ENCODE measurements at places on chromosomes 2 and 18.
A peak's percentile ranks its signal among the peaks of the same experiment; 100 is the strongest.

- peak; percentile 12 for DNase-seq
Measured at GRCh38 chr18:5057386-5058348, 139.4 kb downstream of the AKAIN1 start.

GRCh38 chr18:50633992-50634391 lies 74.1 kb downstream of the MAPK4 start:
- DNase-seq = no peak

DNA sequence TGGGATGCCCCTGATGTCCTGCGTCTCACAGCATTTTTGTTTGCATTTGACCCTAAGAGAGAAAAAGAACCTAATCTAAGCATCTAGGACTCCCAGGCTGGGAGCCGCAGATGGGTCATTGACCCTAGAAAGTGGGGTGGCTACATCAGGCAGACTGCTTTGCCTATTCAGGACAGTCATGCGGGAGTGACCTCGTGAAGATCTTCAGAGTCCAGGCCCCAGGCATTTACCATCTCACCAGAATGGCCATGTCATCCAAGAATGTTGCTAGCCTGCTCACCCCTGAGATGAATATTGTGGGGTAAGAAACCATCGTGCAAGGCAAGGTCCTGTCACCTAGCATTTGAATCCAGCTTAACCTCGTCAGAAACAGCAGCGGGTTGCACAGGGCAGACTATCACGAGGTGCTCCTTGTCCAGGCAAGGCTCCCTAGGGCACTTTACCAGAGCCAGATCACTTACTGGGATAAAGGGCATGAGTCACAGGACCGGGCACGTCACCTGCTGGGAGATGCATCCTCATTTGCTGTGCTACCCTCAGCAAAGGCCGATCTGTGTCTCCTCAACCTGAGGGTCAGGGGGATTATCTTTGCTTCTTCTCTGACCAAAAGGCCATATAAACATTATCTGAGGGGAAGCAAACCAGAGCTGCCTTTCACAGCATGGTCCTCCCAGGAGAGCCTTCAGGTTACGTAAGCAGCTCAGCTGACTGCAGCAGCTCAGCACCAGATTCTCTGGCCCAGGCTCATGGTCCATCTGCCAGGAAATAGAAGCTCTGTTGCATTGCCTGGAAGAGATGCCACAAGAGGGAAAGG lies 162.3 kb downstream of the ACKR3 start:
- no peak for DNase-seq

- DNase-seq = no peak
Measured at GRCh38 chr2:172287605-172288315, 139.6 kb upstream of the ITGA6 start.

GRCh38 chr18:77403969-77404535 lies 154.4 kb downstream of the GALR1 start:
- no peak for DNase-seq

DNA sequence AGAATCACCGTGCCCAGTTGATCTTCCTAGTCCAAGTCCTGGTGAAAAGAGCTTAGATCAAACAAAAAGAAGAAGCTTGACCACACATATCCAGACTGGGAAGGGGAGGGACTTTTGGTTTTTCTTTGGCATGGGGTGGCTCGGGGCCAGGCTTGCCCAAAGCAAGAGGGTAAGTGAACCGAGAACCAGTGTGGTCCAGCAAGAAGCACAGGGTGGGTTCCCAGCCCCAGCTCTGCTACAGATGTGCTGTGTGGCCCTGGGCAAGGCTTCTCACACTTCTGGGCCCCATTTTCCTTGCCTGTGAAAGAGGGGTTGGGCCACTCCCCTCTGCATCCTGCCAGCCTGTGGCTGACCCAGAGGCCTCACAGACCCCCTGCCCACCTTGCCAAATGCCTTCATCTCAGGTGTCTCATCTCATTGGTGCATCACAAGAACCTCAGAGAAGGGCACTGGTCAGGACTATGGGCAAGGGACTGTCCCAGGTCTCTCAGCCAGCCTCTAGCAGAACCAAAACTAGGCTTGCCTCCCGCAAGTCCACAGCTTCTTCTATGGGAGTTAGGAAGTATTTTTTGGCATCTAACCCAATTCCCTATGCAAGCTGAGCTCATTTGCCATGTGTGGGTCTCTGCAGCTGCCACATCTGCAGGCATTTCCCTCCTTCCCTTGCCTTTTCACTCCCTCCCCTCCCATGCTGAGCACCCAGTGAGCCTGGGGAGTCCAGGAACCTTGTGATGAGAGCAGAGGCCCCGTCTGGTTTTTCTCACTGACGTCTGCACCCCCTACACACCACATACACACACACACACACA lies 6.9 kb downstream of the ATP6V1B1 start:
- no peak for DNase-seq

DNA sequence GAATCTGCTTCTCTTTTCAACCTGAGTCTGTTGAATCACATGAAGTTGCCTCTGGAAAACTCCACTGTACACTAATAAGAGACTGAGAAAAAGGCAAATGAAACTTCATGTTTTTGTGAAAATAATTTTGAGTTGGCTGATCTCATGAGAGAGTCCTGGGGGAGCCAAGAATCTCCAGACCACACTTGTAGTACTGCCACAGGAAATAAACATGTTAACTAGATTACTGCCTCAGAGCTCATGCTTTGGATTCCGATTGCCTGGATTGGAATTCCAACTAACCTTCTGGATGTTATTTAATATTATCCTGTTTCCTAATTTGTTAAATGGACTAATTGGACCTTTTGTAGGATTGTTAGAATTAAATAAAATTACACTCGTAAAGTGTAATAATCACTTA lies 25.2 kb downstream of the NUP35 start:
- DNase-seq = no peak

DNA sequence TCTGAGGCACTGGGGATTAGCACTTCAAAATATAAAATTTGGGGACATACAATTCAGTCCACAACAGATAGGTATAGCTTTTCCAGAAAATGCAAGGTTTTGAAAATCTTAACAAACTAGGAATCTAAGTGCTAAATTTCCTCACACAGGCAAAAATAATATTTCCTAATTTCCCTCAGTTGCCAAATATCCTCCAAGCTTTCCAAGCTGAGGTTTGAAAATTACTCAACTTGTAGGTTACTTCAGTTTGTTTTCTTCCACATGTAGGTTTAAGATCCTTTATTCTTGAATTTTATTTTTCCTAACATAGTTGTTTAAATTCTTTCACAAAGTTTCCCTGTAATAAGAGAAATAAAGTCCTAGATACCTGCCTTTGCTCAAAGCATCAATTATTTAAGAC lies 192.9 kb upstream of the NRXN1 start:
- no peak for DNase-seq

GRCh38 chr2:128374711-128375413 lies 56.2 kb upstream of the HS6ST1 start:
- DNase-seq = no peak

GRCh38 chr2:78907089-78907488 lies 118.4 kb upstream of the REG3G start:
- DNase-seq = no peak

DNA sequence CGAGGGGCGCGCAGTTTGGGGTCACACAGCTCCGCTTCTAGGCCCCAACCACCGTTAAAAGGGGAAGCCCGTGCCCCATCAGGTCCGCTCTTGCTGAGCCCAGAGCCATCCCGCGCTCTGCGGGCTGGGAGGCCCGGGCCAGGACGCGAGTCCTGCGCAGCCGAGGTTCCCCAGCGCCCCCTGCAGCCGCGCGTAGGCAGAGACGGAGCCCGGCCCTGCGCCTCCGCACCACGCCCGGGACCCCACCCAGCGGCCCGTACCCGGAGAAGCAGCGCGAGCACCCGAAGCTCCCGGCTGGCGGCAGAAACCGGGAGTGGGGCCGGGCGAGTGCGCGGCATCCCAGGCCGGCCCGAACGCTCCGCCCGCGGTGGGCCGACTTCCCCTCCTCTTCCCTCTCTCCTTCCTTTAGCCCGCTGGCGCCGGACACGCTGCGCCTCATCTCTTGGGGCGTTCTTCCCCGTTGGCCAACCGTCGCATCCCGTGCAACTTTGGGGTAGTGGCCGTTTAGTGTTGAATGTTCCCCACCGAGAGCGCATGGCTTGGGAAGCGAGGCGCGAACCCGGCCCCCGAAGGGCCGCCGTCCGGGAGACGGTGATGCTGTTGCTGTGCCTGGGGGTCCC lies at the start of gene ITGA4:
Gene ITGA4 (plus strand): TSS at position 266 of the 620 bp plus-strand sequence. CDS start 269 bp downstream, at position 535.
- DNase-seq = no peak

DNA sequence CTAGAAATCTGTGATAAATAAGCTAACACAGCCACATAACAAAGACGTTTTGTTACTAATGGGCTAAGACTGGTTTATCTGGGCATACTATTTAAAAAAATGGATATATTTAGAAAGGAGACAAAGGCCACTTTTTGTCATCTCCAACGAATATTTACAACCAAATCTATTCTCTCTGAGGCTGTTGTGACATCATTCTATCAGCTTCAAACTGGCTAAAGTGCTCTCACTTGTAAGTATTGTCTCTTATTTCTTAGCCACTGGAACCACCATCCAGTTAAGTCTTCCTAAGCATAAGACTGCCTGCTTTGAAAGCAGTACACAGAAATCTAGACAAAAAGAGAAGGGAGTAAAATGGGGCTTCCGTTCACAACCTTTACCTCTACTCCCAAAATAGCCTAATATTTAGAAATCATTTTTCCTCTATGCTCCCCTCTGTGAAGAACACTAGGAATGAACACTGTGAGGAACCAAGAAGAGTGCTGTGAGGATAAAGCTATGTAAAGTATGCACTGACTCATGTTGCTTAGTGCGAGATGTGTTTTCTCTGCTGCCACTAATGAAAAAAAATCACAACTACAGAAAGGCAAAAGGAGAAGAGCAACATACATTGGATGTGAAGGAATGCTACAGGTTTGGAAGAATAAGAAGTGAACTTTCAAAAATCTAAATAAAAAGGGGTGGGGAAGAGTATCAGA lies 264.1 kb downstream of the EXOC6B start:
- DNase-seq = no peak

DNA sequence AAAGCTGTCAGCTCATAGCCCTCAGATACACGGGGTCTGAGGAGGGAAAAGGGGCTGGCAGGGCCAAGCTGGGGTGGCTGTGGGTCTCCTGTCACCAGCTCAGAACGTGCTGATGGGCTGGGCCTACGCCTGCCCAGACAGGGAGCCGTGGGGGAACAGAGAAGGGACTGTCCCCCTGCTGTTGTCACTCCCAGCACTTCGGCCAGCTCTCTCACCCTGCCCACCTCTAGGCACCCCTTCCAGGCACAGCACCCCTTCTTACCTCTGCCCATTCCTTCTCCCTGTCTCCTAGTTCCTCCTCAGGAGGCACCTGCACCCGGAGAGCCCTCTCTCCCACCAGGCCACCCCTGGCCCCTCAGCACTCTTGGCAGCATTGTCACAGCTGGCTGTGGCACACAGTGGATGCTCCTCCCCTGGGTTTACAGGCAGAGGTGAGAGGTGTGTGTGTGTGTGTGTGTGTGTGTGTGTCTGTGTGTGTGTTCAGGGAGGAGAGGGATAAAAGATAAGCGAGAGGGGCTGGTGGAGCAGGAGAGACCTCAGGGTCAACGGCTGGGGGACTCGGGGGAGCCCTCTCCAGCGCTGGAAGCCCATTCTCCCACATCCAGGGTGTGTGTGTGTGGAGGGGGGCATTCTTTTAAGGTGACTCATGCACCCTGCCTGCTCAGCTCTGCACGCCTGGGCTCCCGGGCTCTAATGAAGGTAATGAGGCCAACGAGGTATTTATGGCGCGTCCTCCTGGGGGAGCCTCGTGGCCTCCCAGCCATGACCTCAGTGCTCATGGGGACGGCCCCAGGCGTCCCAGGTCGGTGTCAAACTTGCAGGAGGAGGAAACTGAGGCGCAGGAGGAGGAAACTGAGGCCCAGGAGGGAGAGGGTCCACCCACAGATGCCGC lies 66.1 kb upstream of the SMAD7 start:
- peak; percentile 66 for DNase-seq

GRCh38 chr18:3283908-3284307 lies 22.0 kb downstream of the MYL12B start:
- no peak for DNase-seq

- DNase-seq = no peak
Measured at GRCh38 chr2:227016894-227017293, 147.1 kb downstream of the COL4A4 start.

DNA sequence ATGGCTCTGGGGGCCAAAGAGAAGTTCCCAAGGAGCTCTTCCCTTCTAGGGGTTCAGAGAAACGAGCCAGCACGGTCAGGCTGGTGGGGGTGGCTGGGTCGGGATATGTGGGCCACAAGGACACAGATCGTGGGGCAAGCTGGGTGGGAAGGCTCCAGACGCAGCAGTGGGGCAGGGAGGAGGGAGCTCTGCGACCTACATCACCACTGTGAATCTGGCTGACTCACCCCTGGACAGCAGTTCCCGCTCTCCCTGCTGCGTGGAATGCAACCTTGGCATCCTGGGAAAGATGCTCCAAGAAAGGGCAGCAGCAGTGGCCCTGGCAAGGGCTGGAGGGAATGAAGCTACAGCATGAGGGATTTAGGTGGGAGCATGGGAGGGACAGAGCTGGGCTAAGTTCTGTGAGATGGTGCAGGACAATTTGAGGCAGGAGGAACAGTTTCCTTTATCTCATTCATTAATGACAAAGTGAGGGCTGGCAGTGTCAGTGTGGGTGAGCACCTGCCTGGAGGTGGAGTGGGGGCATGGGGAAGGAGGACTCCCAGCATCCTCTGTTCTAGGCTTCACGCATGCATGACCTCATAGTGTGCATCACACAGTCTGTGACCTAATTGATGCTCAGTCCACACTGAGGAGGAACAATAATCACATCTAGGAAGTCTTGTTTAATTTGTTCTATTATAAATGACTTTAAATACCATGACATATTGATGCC lies 25.0 kb downstream of the CELF4 start:
- no peak for DNase-seq

- DNase-seq = no peak
Measured at GRCh38 chr2:118808429-118808809, 39.0 kb downstream of the EN1 start.

DNA sequence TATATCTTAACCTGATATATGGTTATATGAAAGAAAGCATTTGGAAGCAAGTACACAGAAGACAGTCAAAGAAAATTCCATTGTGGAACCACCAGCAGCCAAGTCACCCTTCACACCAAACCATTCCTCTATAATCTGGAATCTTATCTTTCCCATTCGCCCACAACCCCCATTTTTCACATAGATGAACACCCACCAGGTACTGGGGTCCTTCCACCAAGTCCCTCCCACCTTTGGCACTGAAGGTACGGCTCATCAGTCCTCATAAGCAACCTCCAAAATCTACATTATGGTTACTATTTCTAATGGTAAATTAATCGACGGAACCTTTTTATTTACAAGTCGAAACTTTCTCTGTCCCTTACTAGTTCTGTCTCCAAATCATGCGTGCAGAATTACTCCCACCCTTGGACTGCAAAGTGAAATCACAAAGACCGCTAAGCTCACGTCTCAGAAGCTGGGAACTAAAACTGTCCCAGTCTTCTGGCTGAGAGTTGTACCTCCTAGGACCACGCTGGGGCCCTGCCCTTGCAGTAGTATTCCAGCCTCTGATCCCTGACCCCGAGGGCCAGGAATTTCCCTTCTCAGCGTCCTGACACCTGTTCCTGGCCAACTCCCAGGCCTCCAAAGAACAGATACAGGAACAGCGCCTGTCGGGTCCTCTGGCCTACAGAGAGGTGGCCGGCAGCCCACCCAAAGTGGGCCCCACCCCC lies 702 bp downstream of the OLA1 start:
- no peak for DNase-seq

Measured in 8988T (cell line).